ENCODE measurements at places on chromosomes 16 and 17.

DNA sequence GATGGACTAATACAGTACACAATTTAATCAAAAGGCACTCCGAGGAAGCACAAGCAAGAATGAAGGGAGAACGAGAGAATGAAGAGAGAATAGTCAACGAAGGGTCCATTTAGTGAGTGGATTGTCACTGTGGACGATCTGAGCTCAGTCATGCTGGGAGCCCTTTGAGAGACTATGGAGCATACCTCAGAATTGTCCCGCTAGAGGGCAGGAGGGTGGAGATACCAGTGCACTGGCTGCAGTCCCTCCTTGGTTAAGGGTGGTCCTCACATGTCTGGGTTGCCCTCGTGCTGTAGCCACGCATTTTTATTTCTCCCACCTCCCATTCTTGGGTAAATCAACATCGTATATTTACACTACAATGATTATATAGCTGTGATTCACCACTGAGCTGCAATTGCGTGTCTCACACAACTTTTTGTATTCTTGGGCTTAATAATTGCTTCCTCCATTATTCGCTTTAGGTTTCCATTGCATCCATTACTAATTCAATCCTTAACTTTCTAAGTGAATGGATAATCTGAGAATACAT, 33.2 kb upstream of the FAM20A start:
- no peak for DNase-seq

DNA sequence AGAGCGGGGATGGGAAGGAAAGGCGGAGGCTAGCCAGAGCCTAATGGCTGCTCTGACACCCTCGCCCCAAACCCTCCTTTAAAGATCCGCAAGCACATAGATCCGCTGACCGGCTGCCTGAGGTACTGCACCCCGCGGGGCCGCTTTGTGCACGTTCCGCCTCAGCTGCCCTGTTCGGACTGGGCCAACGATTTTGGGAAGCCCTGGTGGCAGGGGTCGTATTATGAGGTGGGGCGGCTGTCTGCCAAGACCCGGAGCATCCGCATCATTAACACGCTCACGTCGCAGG, 663 bp downstream of the CYB5D1 start:
- peak; percentile 16 for DNase-seq

- DNase-seq = no peak
Measured at GRCh38 chr17:38874505-38875400, 4.9 kb downstream of the LASP1 start.

DNA sequence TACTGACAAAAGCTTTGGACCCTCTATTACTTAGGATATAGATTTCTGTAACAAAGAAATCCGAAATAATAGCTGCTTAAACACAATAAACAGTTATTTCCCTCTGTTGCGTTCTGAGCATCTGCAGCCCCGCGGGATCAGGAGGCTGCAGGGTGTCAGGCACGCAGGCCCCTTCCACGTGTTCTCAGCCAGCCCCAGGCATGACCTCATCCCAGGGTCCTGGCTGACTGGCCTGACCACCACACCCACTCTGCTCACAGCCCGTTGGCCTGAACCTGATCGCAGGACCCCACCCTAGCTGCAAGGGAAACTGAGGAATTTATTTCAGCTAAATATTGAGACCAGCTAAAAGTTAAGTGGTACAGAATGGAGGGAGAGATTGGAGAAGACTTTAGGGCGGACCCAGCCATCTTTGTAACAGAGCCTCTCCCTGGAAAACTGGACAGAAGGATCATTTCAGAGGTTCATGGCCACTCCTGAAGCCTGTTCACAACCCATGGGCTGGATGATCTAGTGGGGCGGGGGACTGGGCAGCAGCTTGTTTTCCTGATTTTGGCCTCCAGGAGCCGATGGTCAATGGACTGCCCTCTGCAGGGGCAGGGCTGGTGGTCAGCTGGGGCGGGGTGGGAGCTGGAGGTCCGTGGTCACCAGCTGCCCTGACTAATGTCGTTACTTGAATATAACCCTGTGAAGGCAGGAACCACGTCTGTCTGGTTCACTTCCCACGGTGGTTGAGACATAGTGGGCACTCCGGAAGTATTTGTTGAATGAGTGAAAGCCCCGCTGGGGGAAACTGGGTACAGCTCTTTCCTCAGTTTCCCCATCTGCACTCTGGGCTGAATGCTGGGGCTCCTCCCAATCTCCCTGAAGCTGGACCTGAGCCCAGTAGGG, 10.9 kb downstream of the CETP start:
- DNase-seq = no peak

DNA sequence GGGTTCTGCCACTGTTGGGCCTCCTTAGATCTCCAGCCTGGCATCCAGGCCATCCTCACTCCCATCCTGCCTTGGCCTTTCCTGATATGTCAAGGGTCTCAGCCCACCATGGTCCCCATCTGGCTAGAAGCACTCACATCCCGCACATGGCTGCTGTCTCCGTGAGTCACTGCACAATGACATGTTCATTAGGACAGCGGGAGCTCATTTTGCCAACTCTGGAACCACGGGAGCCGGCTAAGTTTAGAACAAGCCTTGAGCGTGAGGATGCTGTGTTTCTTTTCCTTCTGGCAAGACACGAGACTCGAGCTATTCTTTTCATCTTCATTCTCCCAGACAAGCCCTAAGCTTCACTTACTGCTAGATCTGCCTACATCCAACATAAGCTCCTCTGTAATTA, 65.7 kb upstream of the KSR1 start:
- no peak for DNase-seq

DNA sequence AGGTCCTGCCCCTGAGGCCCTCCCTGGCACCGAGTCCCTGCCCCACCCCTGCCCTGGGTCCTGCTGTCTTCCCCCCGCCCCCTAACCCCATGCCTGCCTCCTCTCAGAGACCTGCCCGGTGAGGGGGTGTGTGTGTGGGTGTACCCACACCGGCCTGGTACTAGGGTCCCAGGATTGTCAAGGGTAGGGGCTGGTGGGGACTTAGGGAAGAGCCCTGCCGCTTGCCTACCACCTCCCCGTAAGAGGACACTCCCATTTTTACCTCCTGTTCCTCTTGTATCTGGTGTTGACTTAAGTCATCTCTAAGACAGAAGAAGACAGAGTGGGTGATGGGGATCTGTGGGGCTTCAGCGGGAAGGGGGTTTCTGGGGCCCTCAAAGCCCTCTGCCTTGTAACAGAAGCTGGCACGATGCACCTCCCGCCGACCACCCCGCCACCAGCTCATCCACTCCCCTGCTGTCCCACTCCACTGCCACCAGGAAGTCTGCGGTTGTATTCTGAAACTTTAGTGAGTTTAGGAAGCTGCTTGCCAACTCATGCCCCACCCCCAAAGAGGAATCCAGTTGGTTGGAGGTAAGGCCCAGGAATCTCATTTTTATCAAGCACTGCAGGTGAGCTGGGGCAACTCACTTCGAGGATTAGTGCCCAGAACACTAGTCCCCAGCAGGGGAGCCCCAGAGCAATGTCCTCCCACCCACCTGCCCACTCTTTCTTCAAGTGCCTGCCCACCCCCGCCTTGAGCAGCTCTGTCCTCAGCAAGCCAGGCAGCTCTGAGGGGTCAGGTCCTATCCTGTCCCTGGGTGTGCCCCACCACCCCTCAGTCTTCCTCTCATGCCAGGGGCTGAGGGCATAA, 5.6 kb downstream of the SPATA32 start:
- peak; percentile 26 for DNase-seq

- no peak for DNase-seq
Measured at GRCh38 chr17:32335687-32336086, 6.3 kb downstream of the C17orf75 start.

DNA sequence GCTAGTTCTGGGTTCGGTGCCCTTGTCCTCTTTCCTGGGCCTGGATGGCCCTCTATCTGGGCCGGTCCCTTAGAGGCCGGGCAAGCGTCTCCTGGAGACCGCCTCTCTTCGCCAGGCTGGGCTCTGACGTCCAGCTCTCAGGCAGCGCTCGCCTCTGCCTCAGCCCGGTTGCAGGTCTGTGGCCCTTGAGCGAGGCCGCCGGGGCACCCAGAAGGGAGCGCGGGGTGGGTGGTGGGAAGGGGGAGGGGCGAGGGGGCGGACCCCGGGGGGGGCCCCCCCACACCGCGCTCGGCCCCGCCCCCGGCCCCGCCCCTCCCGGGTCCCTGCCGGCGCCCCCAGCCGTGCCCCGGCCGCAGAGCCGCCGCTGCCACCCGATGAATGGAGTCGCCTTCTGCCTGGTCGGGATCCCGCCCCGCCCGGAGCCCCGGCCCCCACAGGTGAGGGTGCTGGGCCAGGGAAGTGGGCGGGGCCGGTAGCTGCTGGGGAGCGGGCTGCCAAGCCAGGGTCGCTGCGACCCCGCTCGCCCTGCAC, at the start of gene ARHGAP23:
Gene ARHGAP23, plus strand, starts transcription at position 353 of the 531 bp plus-strand sequence. Its CDS starts 22 bp downstream, at position 375.
- DNase-seq = peak; percentile 15

- DNase-seq = no peak
Measured at GRCh38 chr16:53415504-53415903, 18.8 kb upstream of the RBL2 start.

DNA sequence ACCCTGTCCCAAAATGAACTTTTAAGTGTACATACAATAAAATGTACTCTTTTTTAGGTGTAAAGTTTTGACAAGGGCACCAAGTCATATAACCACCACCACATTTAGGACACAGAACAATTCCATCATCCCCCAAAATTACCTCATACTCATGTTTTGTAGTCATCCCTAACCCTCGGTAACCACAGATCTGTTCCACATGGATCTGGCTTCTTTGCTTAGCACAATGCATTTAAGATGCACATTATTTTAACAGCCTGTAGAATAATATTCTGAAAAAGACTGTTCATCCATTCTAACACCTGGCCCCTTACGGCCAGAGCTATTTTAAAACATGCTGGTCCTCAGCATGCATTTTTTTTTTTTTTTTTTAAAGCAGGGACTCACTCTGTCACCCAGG, 25.2 kb upstream of the CFAP20 start:
- DNase-seq = no peak

DNA sequence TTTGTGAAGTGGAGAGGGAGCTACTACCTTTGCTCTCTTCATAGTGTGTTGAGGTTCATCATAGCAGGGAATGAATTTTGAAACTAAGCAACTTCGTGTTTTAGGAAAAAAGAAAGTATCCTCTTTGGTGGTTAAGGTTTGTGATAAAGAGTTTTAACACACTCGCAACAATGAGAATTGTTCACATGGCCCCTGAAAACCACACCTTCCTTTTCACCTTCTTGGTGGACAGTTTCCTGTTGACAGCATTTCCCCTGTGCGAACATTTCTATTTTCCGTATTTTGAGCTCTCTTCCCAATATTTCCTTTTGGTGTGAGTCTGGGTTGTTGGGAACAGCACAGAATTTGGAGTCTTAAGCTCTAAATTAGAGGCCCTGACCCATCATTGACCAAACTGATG, 3.8 kb downstream of the OR4D2 start:
- DNase-seq = peak; percentile 16

GRCh38 chr16:4184038-4184702, 57.7 kb downstream of the SRL start:
- DNase-seq = no peak

- no peak for DNase-seq
Measured at GRCh38 chr16:12255919-12256665, 279.6 kb downstream of the SNX29 start.

DNA sequence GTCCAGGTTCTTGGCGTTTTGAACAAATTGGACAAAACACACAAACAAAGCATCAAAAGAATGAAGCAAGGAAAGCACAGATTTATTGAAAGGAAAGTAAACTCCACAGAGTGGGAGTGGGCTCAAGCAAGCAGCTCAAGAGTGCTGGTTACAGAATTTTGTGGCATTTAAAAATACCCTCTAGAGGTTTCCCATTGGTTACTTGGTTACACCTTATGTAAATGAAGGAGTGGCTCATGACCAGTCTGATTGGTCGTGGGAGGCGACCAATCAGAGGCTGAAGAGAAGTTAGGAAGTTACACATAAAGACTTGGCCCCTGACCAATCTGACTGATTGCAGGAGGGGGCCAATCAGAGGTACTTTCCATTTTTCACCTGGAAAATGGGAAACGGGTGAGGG, 1373.8 kb upstream of the GOT2 start:
- DNase-seq = no peak

DNA sequence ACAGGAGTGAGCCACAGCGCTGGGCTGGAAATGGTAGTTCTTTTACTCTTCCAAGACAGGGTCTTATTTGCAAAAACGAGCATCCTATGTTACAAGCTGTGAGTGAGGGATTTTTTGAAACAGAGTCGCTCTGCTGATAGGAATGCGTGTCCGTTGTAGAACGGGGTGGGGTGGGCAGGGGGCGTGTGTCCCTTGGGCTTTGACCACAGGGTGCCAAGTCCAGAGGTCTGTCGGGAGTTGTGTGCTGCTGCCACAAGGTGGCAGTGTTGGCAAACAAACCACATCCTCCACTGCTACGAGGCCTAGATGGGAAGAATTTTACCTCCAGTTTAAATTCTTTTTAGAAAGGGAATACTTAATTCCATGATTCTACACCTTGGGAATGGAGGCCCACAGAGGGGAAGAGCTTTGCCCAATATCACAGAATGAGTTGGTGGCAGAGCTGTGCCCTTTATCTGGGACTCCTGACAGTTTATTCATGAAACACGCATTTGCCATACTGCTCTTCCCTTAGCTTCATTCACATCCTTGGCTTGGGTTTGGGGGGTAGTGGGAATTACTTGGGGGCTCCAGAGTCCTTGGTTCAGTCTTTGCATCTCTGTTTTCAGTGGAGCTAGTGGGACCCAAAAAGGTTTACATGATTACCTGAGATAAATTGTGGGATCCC, 30.6 kb upstream of the ETV4 start:
- DNase-seq = peak; percentile 67

- no peak for DNase-seq
Measured at GRCh38 chr17:9538626-9539025, 37.0 kb downstream of the STX8 start.

- DNase-seq = peak; percentile 19
Measured at GRCh38 chr17:60766778-60767190, 89.1 kb downstream of the BCAS3 start.

DNA sequence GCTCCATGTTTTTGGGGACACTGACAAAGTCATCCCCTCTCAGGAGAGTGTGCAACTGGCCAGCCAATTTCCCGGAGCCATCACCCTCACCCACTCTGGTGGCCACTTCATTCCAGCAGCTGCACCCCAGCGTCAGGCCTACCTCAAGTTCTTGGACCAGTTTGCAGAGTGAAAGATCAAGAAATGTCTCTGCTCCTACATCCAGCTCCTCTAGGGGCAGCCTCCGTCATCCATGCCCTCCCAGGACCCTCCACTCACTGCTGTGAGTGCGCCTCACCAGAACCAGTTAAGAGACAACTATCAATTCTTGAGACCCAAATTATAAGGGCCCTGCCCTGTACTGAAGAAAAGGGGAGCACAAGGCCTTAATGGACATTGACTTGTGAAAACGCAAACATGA, 1.1 kb downstream of the OVCA2 start:
- no peak for DNase-seq

- DNase-seq = peak; percentile 79
Measured at GRCh38 chr17:32609085-32609484, 122.3 kb downstream of the CDK5R1 start.
